Transverse colon (tissue), 4 donors: ENCODE measurements at places on chromosomes 7 and 10.

DNA sequence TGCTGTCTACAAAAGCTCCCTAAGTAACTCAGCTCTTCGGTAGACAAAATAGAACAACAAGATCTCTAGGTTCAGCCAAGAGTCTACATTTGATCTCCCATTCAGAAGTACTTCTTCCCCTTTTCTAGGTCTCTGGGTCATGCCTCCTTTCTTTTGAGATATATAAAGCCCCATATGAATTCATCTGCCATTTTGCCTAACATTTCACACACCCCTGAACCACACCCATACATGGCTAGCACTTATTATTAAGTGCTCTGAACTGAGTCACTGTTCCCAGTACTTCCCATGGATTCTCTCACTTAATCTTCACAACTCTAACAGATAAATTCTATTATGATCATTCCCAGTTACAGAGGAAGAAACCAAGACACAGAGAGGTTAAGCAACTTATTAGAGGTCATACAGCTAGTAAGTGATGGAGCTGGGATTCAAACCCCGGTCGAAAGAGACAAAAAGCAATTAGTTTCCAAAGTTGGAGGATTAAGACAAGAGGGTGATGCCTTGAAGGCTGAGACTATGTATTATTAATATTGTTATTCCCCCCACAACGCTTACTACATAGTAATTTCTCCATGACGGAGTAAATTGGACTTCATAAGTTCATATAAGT, 17.3 kb downstream of the MYOF start:
- DNase-seq = no peak

DNA sequence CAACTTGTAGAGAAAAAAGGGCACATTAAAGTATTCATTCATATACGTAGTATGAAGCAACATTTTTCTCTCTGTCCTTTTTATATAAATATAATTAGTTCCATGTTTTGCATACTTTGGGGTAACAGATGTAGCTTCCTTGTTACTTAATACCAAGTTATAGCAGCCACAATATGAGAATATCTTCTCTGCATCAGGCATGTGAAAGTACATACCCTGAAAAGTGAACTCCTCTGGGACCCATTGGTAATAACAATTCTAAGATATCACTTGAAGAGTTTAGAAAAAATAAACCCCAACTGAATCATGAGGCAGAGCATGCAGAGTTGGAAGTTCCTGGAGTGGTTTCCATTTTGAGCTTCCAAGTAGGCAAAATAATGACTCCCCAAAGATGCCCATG, 2.4 kb upstream of the CRPPA start:
- DNase-seq = no peak

GRCh38 chr7:98307971-98308466, 26.5 kb downstream of the BRI3 start:
- DNase-seq = no peak

DNA sequence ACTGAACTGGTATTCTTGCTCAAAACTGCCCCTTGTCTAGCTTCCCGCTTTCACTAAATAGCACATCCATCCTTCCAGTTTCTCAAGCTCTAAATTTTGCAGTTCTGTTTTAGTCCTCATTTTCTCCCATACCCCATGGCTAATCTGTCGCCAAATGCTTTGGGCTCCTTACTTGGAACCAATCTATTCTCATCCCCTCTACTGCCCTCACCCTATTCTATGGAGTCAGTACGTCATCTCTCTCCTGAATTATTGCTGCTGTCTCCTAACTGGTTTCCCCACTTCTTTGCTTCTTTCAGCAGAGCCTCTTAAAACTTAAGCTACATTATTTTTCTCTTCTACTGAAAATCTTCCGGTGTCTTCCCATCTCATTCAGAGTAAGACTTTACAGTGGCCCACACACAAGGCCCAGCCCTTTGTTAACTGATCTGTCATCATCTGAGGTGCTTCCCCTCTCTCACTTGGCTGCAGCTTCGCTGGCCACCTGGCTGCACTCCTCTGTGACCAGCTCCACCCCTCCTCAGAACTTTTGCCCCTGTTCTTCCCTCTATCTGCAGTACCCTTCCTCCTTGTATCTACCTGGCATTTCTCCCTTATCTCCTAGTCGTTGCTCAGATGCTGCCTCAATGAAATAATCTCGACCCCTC, 9.9 kb downstream of the STARD3NL start:
- no peak for DNase-seq

- no peak for DNase-seq
Observed at GRCh38 chr10:11720260-11720741, 21.9 kb upstream of the ECHDC3 start.

GRCh38 chr10:27341001-27341400, 100.4 kb upstream of the ACBD5 start:
- no peak for DNase-seq

DNA sequence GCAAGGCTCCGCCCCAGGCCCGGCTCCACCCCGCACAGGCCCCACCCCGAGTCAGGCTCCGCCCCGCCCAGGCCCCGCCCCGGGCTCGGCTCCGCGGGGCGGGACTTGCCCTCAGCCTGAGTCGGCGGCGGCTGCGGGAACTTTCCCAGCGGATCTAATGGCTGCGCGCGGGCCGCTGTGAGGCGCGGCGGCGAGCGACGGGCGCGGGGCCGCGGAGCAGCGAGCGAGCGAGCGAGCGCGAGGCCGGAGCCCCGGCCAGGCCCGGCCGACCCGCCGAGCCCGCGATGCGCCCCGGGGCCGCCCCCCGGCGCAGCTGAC, at the start of gene INPP5A:
Gene INPP5A (plus strand): TSS at position 104 of the 318 bp plus-strand sequence. CDS start 310 bp downstream, outside the sequence.
- no peak for DNase-seq

DNA sequence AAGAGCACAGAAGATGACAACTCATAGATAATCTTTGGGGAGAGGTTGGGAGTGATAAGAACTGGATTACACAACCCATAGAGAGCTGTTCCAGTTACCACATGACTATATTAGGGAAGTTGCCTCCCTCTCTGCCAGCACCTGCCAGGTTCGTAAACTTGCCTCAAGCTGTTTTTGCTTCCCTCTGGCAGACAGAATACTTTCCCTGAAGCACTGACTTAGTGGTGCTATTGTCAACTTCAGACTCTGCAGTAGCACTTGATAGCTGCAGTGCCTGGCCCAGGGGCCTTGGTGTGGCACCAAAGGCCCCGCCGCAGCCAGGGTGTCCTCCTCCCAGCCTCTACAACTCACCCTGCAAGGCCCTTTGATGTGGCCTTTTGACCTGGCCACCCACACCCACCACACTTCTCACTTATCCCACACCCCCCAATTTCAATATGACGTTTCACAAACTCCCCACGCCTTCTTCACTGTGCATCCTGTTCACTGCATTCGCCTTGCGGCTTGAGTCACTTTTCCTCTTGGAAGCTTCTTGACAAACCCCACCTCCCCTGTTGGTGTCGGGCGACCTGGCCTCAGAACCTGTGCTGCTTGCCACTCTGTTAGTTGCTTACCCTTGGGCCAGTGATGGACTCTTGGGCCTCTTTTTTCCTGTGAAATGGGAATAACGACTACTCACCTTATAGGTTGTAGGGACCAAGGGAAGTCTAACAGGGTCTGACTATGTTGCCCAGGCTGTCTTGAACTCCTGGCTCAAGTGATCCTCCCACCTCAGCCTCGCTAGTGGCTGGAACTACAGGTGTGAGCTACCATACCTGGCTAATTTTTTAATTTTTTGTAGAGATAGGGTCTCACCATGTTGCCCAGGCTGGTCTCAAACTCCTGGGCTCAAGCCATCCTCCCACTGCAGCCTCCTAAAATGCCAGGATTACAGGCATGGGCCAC, 50.2 kb upstream of the PODXL start:
- DNase-seq = no peak

DNA sequence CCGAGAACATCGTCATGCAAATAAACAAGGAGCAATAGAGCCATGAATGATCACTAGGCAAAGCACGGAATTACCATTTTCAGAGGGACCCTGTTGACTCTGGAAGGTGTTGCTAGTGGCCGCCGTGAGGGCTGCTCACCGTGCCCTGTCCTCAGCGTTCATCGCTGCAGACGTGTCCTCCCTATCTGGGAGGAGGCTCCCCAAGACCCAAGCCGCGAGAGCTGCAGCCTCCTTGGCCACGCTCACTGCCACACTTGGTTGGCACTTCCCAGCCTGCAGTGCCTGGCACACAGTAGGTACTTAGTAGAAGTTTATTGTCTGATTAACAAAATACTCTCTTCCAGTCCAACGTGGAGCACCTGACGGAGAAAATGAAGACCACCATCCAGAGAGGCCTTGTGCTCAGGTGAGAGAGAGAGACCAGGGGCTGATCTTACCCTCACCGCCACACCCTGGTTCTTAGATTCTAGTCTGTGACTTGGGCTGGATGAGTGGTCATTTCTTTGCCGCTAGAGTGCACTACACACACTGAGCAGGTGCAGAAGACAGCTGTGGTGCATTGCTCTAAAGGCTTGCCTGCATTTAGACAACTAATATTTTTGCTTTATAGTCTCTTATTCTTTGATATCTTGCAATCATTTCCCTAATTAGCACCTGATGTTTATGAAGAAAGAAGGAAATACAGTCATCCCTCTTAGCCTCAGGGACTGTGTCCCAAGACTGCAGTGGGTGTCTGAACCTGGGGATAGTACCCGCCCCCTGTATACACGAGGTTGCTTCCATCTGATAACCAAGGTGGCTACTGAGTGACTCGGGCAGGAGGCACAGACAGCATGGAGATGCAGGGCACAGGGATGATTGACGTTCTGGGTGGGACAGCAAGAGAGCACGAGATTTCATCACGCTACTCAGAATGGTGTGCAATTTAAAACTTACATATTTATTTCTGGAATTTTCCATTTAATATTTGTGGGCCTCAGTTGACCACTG, 40.3 kb downstream of the PITRM1 start:
- DNase-seq = no peak

- no peak for DNase-seq
Observed at GRCh38 chr7:124460555-124460954, 305.0 kb downstream of the GPR37 start.

DNA sequence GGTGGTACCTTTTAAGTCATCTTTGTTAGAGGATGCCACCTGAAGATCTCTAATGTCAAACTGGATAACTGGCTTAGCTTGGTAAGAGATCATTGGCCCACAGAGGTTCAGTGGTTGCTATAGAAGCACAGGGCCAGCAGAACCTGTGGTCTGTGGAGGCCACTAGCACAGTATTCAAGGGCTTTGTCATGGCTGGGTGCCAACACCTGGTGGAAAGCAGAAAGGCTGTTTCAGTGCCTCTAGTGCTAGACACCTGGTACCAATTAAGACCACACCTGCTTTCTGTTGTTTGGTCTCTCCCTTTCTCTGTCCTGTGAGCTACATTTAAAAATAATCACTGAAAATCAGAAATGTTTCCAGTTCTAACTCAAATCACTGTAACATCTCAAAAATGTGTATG, 10.0 kb upstream of the PCGF5 start:
- peak; percentile 89 for DNase-seq

GRCh38 chr10:75924309-75924902, 493.0 kb downstream of the LRMDA start:
- no peak for DNase-seq

DNA sequence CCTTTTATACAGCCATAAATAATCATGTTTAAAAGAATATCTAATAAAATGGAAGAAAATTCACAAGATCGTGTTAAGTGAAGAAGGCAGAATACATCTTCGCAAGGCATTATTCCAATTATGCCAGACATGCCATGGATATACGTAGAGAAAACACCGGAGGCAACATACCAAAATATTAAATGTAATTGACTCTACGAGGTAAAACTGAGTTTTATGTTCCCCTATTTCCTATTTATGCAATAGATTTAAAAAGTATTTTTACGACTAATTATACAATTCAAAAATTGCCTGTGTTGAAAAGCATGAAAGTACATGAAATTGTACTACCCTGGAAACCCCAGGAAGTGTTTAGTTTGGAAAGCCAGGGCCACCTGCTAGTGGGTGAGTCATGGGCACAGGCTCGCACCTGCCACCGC, 936 bp upstream of the REPIN1 start:
- DNase-seq = no peak

GRCh38 chr7:3162289-3162688, 118.6 kb upstream of the CARD11 start:
- DNase-seq = no peak

DNA sequence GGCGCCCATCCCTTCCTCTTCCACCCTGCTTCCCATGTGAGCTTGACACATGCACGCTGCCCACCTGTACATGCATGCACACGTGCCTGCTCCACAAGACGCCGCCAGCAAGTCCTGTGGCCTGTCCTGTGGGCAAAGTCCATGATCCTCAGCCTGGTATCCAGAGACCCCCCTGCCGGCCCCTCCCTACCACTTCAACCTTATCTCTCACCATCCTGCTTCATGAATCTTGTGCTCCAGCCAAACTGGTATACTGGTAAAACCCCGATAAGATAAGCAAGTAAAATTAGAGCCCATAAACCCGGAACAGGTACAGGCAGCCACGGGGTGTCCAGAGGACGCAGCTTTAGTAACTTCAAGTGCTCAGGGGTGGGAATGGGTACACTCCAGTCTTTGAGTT, 11.8 kb upstream of the TBXAS1 start:
- DNase-seq = no peak

DNA sequence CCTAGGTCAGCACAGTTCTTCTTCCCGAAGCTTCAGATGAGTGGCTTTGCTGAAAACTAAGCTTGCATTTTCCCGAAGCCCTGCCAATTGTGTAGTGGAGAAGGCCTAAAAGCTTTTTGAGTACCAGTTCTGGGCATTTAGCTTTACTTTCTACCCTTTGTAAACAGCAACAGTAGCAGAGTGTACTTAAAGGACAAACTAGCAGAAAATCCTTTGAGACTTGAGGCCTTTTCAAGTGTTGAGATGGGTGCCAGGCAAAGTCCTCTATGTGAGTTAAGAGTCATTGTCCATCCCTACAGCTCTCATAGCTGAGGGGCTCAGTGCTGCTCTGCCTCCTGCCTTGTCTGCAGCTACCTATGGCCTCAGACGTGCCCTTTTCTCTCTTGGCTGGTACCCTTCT, 368.2 kb downstream of the CCSER2 start:
- DNase-seq = no peak

DNA sequence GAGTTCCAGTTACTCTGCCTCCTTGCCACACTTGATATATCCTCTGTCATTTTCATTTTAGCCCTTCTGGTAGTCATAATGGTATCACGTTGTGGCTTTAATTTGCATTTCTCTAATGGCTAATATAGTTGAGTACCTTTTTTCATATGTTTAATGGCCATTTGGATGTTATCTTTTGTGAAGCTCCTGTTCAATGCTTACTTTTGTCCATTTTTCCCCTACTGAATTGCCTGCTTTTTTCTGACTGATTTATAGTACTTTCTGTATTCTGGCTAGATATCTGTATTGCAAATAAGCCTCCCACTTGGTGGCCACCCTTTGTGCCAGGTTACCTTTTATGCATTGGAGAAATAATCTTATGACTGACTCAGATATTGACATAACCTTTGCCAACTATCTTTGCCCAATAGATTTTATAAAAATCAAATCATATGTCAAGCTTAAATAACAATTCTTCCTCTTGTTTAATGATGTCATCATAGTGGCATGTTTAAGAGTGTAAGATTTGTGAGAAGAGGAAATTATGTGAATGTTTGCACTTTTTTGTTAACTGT, 50.6 kb downstream of the PRPF18 start:
- no peak for DNase-seq
